ENCODE measurements at places on chromosomes 4 and X.

DNA sequence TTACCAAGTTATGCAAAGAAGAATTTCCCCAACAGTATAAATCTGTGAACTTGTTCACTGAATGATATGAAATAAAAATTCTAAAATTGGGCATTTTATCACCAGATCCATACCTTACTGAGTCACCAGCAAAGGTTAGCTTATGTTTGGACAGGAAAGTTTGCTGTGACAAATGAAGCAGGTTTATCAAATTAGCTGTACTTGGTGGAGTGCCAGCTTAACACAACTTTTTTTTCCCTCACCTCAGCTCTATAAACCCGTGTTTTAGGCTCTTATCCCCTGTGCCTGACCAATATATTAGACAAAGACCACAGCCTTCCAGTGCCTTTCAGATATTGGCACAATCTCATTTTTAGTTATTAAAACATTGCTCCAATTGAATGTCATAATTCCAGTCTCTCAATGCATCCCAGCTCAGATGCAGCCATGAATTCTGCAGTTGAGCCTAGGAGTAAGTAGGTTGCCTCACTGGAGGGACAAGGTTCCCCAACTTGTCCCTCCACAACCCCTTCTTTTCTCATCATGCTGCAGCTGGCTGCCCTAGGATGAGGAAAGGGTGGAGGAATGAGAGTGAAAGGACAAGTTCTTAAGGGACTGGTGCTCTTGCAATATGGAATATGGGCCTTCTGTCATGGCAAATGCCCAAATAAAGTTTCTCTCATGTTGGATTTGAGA lies 27.0 kb upstream of the PDGFC start:
- DNase-seq: no peak

DNA sequence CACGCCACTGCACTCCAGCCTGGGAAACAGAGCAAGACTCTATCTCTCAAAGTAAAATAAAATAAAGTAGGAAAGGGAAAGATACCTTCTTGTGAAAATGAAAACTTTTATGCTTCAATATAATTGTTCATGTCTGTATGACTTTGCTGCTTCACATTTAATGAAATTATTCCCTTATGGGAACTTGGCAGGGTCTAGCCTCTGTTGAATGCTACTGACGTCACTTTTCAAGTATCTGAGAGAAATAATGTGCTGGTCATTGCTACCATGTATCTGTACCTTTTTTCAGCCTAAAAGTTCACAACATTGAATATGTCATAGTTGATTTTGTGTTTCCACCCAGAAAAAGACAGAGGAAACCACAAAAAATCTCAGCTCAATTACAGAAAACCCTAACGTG lies 65.2 kb downstream of the PRDM5 start:
- no peak for DNase-seq

GRCh38 chrX:39550795-39551361 lies 546.9 kb downstream of the BCOR start:
- DNase-seq: peak; percentile 12

DNA sequence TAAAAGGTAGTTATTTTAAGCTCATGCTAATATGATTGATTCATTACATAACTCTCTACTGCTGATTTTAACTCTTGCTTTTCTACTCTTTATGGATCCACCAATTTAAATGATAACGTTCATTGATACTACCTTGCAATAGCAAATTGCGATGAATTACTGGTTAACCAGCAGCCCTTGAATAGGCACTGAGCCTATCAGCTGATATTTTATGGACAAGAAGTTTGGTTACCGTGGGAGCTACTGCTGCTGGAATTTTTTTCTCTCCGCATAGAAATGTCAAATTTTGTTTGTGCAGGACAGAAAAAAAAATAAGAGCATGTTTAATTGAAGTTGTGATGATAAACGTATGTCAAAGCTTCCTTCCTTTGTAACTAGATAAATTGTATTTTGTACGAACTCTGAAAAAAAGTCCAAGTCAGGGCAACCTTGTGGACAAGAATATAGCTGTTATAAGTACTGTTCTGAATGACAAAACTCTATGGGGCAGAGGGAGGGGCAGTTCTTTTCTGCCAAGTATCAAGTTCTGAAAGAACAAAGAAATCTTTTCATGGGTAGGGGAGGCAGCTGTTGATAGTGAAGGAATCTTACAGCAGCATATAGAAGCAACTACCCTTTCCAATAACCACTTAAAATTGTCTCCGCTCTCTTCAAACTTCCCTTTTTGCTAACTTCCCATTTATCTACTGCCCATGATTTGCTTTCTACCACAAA lies 434.9 kb upstream of the PABPC4L start:
- DNase-seq: no peak

DNA sequence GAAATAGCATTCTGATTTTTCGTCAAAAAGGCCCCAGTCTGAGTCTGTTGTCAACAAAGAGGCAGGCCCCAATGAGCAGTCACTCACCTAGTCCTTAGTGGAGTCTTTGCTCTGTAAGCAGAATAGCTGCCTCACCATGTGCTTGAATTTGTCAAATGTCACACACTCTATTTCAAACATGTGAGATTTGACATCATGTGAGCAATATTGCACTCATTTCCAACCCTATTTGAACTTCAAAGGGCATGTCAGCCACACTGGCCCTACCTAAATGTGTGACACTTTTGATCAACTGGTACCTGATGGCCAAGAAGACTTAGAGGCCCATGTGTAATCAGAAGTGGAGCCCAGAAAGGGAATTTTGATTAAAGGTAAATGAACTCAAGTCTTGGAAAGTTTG lies 59.4 kb upstream of the PLAC1 start:
- peak; percentile 9 for DNase-seq

DNA sequence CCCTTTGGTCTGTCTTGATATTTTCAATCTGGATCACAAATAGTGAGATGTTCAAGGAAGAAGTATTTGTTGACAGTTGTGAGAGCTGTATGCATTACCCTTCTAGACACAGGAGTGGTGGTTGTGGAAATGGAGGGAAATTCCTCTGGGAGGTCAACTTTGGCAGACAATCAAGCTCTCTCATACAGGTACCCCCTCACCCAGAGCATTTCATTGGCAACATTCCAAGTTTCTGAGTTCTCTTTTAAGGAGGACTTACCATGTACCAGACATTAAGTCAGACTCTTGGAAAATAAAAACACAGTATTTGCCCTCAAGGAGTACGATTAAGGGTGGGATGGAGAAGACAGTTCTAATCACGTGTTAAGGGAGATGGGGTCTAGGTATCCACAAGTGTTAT lies 45.3 kb downstream of the KLHL15 start:
- no peak for DNase-seq

- DNase-seq: no peak
These were observed 652.8 kb upstream of the NR3C2 start for GRCh38 chr4:149095001-149095400.

DNA sequence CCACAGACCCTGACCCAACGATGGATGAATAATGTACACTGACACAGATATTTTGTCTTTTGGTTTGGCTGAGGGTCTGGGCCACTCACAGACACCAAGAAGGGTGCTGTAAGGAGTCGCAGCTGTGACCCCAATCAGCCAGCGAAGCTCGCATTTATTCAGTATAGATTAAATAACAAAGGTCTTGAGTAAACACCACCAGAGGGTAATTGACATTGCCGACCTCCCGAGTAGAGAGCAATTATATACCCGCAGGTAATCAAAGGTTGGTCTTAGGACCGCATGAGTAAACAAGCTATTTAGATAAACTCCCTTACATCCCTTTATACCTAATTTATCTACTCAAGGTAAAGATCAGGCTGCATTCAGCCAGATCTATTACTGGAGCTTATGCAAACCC lies 297.1 kb downstream of the ADAM29 start:
- no peak for DNase-seq

GRCh38 chr4:87532109-87532508 lies 2.9 kb upstream of the SPARCL1 start:
- no peak for DNase-seq

DNA sequence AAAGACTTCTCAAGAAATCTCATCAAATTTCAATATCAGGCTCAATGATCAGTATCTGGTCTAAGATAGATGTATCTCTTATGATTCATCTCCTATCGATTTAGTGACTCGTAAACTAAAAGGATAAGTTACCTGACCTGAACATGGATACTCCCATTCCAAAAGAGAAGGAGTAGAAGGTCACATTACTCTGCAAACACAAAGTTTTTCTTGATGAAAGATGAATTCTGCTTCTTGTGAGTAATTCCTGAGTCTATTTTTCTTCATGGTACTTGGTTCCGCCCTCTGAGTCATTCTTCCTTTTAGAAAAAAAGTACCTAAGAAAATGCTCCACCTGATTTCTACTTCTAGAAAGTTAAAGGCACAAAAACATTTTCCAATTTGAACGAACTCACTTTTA lies 223.1 kb upstream of the SLIT2 start:
- DNase-seq: no peak

DNA sequence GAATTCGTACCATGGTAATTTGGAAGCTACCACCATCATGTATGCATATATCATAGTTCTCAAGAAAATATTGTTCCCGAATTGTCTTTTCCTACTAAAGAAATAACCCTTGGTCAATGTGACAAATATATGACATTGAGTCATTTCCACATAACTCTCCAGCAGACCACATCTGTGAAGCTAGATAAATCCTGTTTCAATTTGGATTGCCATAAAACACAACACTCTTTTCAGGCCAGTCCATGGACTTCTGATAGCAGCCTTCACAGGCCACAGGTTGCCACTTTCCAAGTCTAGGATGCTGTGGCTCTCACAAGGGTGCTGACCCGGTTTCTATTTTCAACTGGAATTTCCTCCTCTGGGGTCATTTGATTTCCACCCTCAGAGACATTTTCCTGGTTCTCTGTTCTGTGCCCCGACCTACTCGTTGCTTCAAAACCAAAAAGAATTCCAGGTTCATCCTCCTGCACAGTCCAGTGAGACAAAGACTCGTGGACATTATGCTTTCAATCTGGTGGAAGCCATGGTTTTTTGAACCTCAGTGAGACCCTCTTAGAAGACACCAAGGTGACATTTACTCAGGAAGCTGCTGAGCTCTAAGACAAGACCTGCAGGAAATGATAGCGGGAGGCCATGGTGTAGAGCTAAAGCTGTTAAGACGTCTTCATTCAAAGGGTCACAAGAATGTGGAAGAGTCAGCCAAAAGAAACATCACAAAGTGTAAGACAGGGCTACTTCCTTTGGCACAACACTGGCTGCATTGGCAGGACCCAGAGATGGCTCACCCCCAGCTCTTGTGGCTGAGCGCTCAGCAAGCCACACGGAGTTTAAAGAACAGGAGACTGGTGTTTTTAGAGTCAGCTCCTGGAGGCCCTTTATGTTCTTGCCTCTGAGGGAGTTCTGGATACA lies 119.8 kb downstream of the AMELX start:
- DNase-seq: no peak
